ENCODE measurements at places on chromosomes 2 and 18. TPM values are rescaled to one million over a fixed set of nuclear protein-coding genes. Genes with fewer than 3 reads are reported as not detected.

GRCh38 chr2:47636596-47637264 lies 146.2 kb upstream of the MSH6 start:
- no peak for DNase-seq

DNA sequence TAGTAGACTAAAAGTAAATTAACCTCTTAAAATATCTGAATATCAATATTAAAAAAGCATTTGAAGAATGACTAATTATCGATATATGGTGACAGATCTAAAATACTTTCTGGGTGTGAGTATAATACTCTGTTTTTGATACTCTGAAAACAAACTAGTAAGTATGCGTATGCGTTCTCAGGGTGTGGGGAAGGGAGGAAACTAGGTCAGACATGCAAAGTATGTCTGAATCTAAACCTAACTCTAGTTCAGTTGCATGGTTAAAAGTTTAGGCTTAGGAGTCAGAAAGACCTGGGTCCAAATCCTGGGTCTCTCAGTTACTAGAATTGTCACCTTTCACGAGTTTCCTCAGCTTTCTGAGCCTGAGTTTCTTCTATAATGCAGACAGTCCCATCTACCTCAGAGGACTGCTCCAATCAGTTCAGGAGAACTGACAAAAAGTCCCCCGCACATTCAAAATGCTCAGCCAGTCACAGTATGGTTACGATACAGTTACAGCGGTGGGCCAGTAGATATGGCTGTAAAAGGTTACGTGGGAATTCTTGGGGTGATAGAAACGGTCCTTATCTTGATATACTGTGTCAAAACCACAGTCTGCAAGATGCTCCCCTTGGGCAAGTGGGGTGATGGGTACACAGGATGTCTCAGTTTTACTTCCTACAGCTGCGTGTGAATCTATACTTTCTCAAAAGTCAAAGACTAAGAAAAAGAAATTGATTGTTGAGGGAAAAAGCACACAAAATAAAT lies 29.2 kb downstream of the UNC50 start:
- no peak for DNase-seq

The MC2R gene
- not detected for total RNA-seq

The TSGA10 gene
- 3.7 TPM for total RNA-seq

The C2orf15 gene
- total RNA-seq = not detected

The GPAT2 gene
- 1.2 TPM for total RNA-seq

- no peak for DNase-seq
Observed at GRCh38 chr2:189234991-189235390, 55.4 kb upstream of the COL5A2 start.

DNA sequence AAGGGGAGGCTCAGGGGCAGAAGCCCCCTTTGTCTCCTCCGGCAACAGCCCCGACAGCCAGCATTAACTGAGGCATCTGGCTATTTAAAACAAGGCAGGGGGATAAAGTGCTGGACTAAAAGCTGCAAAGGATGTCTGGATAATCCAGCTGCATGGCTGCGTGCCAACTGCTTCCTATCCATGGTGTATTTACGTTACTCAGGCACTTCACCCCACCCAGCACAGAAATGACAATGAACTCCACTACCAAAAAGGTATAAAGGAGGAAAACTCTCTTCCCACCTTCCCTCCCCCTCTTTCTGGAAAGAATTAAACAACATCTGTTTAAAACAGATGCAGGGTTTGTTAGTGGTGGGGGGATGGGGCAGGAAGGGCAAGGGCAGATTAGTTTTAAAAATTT lies 82.5 kb downstream of the SPRED2 start:
- no peak for DNase-seq

DNA sequence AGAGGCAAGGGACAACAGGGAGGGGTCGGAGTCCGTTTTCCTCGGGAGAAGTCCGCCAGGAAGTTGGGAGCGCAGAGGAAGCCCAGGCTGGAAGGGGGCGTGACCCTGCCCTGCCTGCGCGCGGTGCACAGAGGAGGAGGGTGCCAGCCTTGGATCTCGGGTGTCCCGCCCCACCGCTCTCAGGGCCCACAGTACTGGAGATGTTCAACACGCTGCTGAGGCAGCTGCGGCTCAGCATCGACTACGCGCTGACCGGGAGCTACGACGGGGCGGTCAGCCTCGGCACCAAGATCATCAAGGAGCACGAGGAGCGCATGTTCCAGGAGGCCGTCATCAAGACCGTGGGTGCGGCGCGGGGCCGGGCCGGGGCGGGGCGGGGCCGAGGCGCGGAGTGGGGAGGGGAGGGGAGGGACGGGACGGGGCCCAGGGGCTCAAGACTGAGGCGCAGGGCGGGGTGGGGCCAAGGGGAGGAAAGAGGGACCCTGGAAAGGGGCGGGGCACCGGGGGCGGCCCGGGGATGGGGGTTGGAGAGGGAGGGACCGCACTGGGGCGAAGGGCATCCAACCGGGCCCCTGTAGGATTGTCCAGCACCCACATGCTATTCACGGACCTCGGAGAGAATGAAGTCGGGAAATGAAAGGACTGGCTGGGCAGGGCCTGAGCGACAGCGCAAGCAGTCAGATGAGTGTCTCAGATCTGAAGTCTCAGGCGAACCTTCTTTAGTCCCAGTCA lies 36.6 kb downstream of the POMC start:
- no peak for DNase-seq

GRCh38 chr2:72886505-72887031 lies 640 bp upstream of the SPR start:
- DNase-seq = no peak

- DNase-seq = no peak
Observed at GRCh38 chr2:677959-678550, 849 bp upstream of the TMEM18 start.

The NRP2 gene
- total RNA-seq = 65.6 TPM

DNA sequence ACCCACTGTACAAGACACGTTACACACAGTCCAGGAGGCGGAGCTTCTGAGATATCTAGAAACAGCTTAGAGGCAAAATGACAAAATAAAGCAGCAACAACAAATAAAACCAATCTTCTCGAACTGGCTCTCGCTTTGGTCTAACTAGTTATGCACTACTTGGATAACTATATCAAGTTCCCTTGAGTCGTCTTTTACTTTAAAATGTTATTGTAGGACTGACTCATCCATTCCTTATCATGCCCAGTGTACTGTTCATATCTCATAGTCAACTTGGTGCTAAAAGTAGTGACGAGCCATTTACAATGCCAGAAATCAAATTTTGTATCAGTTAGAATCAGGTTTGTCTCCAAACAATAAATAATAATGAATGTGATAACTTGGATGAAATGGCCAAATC lies 102.5 kb upstream of the SLC35G4 start:
- no peak for DNase-seq

The ELP2 gene
- total RNA-seq = 60.2 TPM

The RALB gene
- total RNA-seq = 44.0 TPM

The ANKRD30BL gene
- total RNA-seq = 1.2 TPM

DNA sequence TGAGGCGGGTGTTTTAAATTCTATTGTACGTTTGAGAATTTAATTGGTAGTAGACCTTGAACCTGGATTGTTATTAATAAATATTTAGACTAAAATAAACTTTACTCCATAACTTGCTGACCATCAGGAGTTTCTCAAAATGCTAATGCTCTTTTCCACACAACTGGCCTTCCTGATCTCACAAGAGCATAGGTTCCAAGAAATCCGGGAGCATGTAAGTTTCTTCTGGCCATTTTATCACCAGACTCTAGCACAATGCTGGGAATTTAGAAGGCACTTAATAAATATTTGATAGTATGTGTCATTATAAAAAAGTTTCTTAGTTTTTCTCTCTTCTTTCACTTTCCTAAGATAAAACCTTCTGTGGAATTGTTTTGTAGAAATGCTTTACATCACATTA lies 2047.1 kb downstream of the SUCLG1 start:
- no peak for DNase-seq

DNA sequence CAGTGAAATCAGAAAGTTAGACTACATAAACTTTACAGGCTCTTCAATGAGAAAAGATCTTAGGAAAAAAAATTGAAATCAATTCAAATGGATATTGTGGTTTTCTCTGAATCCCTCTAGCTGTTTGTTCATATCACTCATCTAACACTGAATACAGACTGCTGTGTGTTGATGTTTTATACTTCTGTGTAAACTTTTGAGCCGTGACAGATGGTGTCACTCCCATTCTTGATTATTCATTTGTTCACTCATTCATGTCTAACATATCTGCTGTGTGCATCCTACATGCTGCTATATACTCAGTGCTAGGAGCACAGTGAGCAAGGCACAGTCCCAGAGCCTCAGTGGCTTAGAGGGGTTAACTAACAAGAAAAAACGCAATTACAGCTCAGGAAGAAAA lies 12.6 kb downstream of the KLHL23 start:
- no peak for DNase-seq

DNA sequence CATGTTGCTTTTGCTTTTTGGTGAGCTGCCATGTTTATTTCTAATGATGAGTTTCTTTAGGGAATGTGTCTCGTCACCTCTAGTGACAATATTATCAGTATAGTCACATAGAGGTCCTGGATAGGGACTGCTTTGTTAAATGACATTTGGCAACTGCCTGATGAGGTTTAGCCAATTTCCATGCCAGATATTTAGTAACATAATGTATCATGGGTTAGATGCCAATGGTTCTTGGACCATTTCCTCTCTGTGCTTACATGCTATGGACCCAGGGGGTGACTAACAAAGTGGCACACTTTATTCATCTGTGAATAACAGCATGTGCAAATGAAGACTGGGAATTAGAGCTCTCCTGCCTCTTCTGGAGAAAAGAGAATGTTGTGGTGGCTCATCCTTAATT lies 56.2 kb upstream of the RAB27B start:
- DNase-seq = no peak

GRCh38 chr2:64938607-64939285 lies 50.5 kb upstream of the SLC1A4 start:
- no peak for DNase-seq

The FAM161A gene
- 2.5 TPM for total RNA-seq

- no peak for DNase-seq
Observed at GRCh38 chr18:13290856-13291271, 72.3 kb downstream of the LDLRAD4 start.

The DNER gene
- 11.3 TPM for total RNA-seq

- no peak for DNase-seq
Observed at GRCh38 chr2:37343537-37344434, 644 bp upstream of the QPCT start.

The CCL20 gene
- not detected for total RNA-seq

DNA sequence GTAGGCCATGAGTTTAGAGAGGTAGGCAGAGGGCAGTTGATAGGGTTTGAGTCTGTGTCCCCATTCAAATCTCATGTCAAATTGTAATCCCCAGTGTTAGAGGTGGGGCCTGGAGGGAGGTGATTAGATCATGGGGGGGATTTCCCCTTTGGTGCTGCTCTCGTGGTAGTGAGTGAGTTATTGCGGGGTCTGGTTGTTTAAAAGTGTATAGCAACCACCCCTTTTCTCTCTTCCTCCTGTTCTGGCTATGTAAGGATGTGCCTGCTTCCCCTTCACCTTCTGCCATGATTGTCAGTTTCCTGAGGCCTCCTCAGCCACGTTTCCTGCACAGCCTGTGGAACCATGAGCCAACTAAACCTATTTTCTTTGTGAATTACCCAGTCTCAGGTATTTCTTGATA lies 25.5 kb downstream of the MARCHF4 start:
- DNase-seq = no peak

DNA sequence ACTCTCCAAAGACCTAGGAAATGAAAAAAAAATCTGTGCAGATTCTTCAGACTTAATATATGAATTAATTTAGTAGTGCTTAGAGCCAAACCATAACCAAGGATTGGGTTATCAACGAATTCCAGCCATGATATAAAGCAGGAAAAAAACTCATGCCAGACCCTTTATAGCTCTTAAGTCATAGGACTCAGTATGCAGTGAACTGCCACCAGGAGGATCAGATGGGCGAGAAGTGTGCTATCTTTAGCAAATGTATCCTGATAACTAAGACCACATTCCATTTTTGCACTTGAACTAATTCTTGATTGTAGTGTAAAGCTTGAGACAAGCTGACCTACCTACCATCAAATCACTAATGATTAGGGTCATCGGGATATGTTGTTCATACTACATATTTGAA lies 178.1 kb downstream of the IKZF2 start:
- no peak for DNase-seq

The CMPK2 gene
- total RNA-seq = 5.6 TPM

The RPE gene
- total RNA-seq = 73.2 TPM

DNA sequence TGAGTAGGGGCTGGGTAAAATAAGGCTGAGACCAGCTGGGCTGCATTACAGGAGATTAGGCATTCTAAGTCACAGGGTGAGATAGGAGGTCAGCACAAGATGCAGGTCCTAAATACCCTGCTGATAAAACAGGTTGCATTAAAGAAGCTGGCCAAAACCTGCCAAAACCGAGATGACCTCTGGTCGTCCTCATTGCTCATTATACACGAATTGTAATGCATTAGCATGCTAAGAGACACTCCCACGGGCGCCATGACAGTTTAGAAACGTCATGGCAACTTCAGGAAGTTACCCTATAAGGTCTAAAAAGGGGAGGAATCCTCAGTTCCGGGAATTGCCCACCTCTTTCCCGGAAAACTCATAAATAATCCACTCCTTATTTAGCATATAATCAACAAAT lies 132.2 kb downstream of the ARL4C start:
- no peak for DNase-seq

DNA sequence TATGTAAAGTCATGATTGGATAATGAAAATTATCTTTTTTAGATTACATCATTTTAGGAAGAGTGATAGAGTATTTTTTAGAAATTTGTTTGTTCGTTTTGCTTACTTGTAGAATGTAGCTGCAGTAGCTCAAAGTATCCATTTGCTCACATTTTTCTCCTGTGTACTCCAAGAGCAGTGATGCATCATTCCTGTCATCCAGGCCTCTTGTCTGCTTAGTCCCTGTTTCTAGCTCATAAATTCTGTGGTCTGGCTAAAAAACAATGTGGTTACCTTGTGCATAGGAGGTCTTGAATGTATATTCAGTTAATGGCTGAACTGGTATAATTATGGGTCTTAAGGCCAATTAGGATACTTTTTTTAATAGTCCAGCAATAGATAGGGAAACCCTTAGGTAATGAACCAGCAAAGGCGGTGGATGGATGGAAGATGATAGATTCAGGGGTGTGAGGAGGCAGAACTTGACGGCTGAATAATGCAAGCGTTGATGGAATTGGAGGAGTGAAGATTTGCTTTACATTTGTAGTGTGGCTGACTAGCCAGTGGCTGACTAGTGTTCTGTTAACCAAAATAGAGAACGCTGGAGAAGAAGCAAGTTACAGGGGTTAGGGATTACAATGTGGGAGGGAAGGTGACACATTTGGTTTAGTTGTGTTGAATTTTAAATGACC lies 145.0 kb downstream of the ZNF407 start:
- no peak for DNase-seq

- DNase-seq = no peak
Observed at GRCh38 chr18:25896956-25897355, 193.5 kb downstream of the SS18 start.

DNA sequence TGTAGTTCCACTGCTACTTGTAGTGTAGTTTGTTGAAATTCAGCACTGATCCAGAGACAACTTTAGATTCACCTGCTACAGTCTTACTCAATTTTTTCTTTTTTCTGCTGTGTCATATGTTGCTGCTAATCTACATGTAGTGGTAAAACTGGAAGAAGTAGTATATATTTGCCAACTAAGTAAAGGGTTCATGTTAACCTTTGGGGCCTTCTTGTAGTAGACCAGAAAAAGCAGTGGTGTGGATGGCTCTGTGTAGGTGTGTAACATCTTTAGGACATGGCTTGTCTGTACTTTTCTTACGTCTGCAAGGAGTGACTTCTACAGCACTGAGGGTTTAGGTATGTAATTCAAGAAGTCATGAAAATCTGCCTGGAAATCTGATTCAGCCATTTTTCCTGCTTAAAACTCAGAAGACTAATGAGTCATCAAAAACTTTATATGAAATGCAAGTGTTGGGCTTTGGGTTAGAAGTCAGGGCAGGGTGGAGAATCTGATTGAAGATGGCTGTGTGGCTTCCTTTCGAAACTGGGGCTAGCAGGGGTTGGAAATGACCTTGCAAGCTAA lies 8.4 kb downstream of the PTPRM start:
- DNase-seq = no peak
